ENCODE measurements at places on chromosomes 13 and 19.

DNA sequence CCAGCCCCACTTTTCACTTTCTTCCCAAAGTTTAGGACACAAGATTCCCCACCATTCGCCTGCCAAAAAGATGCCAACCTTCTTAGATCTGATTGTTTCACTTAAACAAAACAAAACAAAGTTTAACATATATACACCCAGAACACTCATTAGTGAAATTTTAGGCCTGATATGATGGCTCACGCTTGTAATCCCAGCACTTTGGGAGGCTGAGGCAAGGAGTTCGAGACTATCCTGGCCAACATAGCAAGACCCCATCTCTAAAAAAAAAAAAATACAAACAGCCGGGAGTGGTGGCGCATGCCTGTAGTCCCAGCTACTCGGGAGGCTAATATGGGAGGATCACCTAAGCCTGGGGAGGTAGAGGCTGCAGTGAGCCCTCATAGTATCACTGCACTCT is 4.9 kb downstream of the PGPEP1 start:
- DNase-seq, result no peak

DNA sequence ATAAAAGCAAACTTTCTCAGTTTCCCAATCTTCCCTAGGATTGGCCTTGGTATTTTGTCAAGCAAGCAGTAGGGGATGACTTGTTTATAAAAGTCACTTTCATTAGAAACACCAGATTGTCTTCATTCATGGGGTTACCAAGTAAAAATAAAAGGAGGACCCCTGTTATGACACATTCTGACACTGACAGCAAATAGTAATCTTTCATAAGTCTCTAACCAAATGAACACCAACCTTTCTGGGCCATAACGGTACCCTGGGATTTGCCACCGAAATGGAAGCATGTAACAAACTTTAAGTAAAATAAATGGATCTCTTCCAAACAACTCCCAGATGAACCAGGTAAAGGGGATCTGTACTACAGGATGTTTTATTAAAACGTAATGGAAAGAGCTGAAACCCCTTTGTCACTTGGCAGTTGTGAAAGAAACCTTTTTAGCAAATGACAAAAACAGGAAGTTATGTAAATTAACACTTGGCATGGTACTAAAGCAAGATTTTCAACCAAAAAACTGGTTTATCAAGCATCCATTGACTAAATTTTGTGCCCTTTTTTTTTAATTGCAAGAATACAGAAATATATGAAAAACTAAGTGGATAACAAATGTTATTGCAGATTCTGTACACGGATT is 335.6 kb downstream of the RBM26 start:
- DNase-seq, result no peak

DNA sequence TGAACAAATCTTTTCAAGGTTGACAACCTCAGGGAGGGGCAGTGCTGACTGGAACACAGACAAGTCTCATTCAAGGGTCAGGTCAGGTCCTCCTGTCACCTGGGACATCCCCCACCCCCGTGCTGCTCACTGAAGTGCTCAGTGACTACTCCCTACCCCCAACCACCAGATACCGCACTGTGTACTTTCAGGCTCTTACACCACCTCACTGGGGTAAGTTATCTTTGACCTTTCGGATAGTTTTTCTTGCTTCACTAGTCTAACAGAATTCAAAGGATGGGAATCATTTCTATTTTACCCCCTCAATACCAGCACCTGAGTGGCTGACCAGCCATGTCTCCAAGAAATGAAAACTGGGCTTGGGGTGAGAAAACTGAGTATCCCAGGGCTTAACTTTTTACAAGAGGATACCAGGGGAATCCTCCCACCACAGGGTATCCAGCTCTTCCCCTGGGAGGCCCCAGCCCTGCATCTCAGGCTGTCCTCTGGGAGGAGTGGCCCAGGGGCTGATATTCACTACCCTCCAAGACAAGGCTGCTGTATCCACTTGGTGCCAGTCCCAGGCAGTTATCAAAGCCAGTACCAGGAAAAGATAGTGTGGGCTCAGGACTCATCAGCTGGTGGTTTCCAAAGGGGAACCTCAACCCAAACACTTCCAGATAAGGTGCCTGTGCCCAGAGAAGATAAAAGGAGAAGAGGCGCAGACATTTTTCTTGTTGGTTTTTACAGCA is 2.1 kb downstream of the ZNF563 start:
- DNase-seq, result peak; percentile 72

- no peak for DNase-seq
These were observed 100.7 kb downstream of the CRYL1 start for GRCh38 chr13:20424949-20425348.

DNA sequence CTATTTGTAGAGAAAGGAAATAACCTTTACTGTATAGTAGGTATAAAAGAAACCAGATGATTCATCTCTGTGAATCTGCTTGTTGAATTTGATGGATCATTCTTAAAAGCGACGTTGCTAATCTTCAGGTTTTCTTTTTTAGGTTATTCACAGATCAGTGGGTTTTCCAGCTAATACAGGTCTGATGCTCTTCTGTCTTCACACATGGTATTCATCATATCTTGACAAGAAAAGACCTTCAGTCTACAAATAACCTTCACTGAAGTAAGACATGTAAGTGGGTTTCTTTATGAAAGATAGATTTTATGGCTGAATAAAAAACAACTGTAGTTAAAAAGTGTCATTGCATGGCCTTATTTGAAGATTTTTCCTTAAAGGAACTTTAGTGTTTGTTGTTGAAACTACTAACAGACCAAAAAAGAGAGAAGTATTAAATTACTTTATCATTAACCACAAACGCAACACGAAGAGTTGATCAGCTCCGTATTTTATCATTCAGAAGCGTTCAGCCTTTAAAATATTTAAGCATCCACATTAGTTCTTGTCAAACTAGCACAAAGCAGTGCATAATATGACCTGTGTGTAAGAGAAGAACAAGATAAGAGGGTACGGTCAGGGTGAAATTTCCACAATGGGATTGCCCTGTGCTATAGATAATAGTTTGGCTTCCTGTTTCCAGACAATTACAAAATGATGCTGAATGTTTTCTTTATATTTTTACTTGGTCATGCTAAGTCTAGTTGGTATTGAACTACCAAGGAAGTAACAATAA is 299.5 kb downstream of the MZT1 start:
- DNase-seq, result no peak

DNA sequence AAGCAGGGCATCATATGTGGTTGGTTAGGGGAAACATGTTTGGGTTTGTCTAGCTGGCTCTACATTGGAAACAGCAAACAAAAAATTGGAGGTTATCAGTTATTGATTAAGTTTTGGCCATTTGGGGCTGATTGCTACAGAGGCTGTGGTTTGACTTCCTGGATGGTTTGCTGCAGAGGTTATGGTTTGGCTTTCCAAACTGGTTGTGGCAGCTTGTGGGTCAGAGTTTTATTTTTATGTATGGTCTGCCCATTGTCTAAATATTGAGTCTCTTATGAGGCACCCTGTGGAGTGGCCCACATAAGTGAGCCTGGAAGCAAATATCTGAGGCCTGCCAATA is 261.6 kb downstream of the GPC5 start:
- no peak for DNase-seq

GRCh38 chr13:44905556-44905955 is 83.7 kb downstream of the NUFIP1 start:
- DNase-seq, result no peak

DNA sequence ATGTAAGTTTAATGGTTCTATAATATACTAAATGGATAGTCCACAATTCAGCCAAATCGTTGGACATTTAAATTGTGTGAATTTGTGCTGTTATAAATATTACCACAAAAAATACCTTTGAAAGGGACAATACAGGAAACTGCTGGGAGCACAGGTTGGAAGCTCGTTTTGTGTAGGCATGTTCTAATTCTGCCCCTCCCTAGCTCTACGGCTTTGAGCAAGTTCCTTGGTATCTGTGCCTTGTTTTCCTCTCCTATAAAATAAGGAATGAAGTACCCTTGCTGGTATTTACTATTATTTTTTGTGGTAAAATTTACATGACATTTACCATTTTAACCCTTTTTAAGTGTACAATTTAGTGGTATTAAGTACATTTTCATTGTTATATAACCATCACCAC is 102.6 kb upstream of the SLC7A1 start:
- no peak for DNase-seq

DNA sequence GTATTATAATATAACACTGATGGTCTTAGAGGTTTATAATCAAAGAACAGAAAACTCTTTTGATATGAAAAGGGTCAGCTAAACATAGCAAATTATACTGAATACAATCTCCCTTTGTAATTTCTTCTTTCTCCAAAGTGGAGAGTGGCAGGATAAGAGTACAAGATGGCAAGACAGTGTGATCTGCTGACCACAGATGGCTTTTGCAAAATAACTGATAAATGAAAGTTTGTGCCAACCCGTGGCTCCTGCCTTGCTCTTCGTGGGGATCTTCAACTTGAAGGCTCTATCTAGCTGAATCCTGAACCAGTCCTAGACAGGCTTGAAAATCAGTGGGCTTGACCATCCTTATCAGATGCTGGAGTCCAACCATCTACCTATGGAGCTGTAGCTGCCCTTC is 185.7 kb downstream of the VWA8 start:
- DNase-seq, result no peak

DNA sequence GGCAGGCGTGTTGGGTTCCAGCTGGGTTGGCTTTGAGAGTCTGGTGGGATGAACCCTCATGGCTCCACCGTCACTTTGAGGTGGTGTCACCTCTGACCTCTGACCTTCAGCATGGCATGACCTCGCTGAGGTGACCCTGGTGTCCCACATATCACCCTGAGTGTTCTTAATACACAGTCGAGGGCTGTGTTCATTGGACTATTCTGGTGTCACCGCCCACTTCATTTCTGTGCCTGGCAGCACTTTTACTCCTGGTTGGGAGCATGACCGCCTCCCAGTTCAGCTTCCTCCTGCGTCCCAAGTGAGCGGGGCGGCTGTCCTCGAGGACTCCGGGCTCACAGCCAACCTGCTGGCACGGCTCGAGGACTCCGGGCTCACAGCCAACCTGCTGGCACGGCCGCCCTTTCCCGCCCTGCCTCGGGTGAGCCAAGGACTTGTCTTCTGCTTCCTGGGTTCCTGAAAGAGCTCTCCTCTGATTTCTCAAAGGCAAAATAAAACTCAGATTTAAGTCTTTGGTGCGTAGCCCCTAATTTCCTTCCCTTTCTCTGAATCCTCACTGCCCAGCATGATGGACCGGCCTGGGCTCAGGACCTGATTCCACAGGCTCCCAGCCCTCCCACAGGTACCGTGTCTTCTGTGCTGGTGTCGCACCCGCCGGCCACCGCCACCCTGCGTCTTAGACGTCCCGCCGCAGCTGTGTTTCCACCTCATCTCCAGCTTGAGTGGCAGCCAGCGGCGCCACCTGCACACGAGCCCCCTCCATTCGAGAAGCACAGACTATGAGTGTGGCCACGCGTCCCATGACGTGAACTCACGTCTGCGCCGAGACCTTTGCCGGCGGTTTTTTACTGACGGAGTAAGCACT is 10.4 kb downstream of the ATP4B start:
- DNase-seq, result no peak

- DNase-seq, result no peak
These were observed 21.4 kb downstream of the BBC3 start for GRCh38 chr19:47209319-47210179.

DNA sequence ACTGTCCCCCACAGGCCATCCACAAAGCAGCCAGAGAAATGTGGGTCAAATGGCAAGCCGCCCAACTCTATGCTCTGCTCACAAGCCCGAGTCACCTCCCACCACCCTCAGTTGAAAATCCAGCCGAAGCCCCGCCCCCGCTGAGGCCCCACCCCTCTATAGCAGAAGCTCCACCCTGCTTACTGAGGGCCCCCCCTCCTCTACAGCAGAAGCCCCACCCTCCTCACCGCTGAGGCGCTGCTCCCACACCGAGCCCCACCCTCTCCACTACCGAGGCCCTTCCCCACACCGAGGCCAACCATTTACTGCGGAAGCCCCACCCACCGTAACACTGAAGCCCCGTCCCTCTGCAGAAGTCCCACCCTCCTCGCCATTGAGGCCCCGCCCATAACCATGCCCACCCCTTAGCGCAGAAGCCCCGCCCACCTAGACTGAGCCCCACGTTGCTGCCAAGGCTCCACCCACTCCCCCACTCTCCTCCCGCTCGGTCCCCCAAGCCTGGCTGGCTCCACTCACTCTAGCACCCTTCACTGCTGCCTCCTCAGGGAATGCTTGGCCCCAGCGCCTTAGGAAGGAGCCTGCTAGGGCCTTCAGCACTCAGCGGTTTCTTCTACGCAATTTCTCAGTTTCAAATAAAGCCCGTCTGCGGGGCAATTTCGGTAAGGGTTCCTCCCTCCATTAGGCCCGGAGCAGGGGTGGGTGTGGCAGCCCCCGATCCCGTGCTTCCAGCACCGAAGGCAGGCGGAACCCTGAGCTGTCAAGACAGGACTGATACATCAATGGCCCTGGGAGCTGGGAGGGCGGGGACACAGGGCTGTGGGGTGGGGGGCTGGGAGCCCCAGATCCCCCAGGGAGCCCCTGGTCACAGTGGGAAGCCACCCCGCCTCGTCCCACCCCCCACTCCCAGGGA is 9.0 kb upstream of the MYDGF start:
- no peak for DNase-seq

DNA sequence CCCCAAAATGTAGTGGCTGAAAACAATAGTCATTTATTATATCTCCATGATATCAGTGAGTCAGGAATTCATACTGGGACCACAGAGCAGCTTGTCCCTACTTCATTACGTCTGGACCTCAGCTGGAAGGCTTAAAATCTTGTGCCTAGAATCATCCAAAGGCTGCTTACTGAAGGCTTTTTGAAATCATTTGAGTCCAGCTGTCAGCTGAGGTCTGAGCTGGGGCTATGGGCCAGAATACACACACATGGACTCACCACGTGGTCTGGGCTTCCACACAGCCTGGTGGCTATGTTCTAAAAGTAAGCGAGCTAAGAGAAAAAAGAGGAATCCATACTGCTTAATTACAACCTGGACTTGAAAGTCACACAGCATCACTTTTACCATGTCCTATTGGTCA is 209.2 kb downstream of the KCTD12 start:
- no peak for DNase-seq

- DNase-seq, result no peak
These were observed 61.0 kb downstream of the SHISA2 start for GRCh38 chr13:25990801-25991200.

GRCh38 chr19:49683814-49684250 is 5.6 kb upstream of the ADM5 start:
- no peak for DNase-seq

GRCh38 chr13:41284512-41285288 is 21.3 kb upstream of the MTRF1 start:
- no peak for DNase-seq

DNA sequence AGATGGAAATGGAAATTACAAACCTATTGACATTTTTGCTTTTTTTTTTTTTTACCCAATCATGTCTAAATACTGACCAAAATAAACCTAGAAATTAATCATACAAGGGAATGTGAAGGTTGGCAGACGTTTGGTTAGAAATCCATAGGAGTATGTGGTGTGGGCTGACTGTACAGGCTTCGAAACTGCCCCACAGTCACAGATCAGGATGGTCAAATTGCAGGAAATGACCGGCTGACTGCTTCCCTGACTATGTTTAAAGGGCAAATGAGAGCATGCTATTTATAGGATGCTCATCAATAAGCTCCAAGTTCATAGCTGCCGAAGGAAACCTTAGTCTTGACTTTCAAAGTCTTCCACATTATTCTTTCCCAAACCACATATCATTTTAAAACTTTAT is 118.4 kb downstream of the COG6 start:
- no peak for DNase-seq

GRCh38 chr19:19061506-19061905 is 2.3 kb upstream of the SLC25A42 start:
- no peak for DNase-seq
